ENCODE measurements at places on chromosomes 1 and 21.

GRCh38 chr1:184973272-184974055 lies 844 bp downstream of the NIBAN1 start:
- DNase-seq, result peak; percentile 33

DNA sequence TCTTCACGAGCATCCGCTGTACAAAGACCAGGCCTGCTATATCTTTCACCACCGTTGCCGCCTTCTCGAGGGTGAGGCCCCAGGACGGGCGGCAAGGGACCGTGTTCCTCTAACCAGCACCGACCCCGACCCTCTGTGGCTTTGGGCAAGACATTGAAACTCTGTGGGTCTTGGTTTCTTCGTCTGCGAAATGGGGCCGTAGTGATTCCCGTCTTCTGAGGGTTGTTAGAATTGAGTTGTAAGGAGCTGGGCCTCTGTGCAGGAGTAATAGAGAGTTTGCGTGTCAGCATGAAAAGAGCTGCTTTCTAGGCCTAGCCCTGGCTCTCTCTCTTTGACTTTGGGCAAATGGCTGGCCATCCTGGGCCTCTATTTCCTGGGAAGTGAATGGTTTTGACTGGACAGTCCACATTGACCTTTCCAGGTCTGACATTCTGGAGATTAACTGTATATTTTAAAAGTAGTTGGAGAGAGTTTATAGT lies 591 bp downstream of the MRPL37 start:
- DNase-seq, result no peak

- no peak for DNase-seq
Measured at GRCh38 chr1:63322114-63322943, at the start of gene FOXD3. Gene FOXD3 (plus strand): TSS chr1:63322567. CDS start chr1:63323059, 492 bp downstream.

- no peak for DNase-seq
Measured at GRCh38 chr1:230643908-230644307, 1.6 kb downstream of the COG2 start.

- no peak for DNase-seq
Measured at GRCh38 chr21:16742741-16743140, 770.1 kb upstream of the CXADR start.

DNA sequence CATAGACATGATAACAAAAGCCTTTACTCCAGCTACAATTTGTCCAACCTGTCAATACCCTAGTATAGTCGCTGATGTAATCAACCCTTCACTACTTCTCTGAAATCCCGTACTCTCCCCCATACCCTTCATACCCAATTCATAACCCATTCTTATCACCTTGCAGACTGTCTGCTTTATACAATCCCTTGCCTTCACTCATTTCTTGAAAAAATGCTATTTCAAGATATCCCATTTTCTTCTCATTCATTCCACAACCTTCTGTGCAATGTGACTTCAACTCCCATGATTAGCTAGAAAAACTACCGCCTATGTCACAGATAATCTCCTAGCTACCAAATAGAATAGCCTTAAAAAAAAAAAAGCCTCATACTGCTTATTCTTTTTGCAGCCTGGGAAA lies 49.5 kb downstream of the EPS15 start:
- DNase-seq, result no peak

DNA sequence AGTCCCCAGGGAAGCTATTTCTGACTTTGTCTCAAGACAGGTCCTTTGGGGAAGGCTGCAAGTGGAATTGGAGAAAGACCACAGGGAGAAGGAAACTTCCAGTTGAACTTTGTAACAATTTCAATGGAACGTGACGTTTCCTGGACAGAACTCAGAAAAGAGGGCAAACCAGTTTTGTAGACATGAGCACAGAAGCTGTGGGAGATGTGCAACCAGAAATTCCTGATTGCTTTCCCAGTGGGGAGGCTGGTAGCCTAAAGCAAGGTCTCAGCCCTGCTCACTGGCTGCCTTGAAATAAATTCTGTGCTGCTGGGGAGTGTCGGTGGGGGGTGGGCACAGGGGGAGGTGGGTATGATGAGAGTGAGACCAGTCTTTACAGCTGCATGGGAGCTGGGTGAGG lies 1206.7 kb upstream of the ADGRL2 start:
- no peak for DNase-seq

- no peak for DNase-seq
Measured at GRCh38 chr1:55868026-55868425, 652.9 kb upstream of the USP24 start.

DNA sequence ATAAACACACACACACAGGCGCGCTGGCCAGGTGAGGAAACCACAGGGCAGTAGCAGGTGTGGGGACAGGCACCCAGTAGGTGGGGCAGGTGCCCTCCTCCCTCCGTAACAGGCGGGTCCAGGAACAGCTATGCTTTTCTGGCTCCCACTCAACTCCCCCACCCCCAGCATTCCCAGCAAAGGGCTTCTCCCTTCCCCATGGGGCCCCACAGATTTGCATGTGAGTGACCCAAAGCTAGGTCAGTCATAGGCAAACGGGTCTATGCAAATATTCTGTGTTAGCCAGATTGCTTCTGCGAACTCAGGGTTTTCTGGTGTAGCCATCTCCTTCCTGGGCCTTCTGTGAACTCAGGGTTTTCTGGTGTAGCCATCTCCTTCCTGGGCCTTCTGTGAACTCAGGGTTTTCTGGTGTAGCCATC lies 114.2 kb downstream of the SIK1 start:
- DNase-seq, result no peak

GRCh38 chr1:11691928-11692711 lies 610 bp downstream of the DRAXIN start:
- no peak for DNase-seq

DNA sequence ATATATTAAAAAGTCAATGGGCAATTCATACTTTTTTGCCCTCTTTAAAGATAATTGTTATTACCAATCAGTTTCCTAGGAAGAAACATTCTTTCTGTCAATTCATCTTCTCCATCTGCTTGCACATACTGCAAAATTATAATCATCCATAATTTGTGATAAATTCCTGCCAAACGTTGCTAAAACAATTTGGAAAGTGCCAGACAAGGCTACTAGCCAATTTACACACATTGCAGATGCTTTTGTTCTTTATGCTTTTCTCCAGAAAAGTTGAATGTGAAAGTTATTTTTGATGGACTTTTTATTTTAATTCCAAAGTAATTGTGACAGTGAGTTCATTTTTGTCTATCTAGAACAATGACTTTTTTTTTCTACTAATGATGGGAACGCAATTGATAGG lies 992.8 kb upstream of the ADGRL2 start:
- no peak for DNase-seq

GRCh38 chr1:244964112-244964971 lies 100.0 kb upstream of the HNRNPU start:
- DNase-seq, result peak; percentile 2

GRCh38 chr1:2352897-2353550 lies 38.3 kb downstream of the MORN1 start:
- no peak for DNase-seq

DNA sequence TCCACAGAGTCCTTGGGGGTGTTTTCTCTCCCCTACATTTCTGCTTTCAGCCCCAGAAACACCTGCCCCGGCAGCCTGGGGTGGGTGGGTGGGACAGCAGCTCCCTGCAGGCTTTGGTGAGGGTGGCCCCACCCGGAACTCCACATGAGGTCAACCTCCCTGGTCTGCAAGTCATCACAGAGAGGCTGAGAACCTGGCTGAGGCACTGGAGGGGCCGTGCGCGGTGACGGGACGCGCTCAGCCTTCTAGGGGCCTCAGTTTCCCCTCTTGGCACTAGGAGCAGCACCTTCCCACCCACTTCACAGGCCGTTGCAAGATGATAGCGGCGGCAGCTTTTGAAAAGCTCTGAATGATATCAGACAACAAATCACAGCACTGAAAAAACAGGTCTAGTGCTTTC lies 37.7 kb upstream of the NID1 start:
- DNase-seq, result no peak

DNA sequence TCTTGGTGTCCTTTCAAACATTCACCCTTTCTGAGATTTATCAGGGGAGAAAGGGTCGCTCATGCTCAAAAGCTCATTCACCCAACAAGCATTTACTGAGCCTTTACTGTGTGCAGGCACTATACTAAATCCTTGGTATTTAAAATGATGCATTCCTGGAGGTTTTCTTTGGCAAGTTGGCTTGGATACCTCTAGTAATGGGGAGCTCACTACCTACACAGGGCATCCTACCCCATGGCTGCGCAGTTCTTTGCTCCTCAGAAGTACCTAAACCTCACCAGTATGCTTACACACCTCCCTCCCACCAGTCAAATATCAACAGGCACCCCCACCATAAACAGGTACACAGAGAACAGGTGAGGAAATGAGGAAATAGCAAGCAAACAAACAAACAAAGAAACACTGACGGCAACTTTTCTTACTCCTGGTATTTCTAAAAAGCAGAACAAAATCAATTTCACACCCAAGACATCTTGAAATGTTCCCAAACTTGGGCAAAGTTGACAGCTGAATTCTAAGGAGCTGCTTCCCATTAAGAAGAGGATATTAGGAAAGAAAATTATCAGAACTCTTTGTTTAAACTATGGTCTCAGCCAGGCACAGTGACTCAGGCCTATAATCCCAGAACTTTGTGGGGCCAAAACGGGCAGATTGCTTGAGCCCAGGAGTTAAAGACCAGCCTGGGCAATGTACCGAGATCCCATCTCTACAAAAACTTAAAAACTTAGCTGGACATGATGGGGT lies 104.8 kb downstream of the PSMG1 start:
- no peak for DNase-seq

- no peak for DNase-seq
Measured at GRCh38 chr1:48939042-48939441, 162.4 kb upstream of the BEND5 start.

DNA sequence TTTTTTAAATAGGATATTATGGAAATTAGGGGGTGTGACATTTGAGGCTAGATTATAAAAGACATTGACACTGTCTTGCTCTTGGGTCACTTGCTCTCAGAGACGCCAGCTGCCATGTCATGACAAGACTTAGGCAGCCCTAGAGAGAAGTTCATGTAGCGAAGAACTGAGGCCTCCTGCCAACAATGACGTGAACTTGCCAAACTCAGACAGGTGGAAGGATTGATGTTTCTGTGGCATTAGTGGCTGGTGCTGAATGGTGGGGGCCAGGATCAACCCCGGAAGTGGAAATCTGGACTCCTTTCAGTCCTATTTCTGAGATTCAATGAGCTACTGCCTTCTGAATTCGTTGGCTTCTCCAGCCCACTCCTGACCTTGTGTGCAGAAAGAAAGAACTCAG lies 14.7 kb downstream of the NCF2 start:
- no peak for DNase-seq

DNA sequence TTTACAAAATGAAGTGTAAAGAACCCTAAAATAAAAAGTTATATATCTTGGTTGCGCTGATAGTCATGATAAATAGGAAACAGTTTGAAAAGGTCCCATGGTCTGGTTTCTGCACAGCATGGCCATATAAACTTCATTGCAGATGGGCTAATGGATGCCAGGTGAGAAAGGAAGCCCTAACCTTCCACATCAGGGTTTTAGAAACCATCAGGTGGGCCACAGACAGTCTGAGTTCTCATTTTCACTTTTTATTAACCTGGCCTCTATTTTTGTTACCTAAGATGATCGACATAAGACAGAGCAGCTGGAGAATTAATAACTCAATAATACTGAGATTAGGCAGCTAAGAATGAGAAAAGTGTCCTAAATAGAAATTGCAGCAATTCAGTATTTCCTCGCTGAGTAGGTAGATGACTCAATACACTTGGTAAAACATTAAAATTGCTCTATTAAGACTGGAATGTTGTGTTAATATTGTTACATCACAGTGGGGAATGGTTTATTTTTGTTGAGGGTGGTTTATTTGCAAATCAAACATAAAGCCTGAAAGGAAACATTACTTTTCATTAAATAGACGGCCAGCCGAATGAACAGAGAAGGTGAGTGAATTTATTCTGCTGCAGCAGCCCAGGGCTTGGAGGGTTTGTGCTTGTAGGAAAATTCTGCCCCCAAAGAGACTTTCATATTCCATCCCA lies 21.1 kb downstream of the C1orf21 start:
- DNase-seq, result no peak

- DNase-seq, result no peak
Measured at GRCh38 chr1:17561561-17561985, 22.1 kb downstream of the ARHGEF10L start.

DNA sequence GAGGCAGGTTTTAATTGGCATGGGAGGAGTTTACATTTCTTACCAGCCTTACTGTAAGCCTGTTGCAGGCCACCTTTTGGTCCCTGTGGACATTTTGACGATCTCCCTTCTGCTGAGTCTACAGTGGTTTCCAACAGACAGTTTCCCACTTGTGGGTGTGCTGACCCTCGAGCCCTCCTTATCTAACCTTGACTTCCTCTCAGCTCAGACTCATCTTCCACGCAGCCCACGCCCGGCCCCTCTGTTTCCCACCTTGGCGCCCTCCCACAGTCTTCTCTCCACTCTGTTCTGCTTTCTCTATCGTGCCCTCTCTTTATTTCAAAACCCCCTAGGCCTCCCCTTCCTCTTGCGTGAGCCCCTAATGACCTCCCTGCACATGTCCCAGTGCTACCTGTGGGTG lies 6.1 kb upstream of the ARL8A start:
- DNase-seq, result no peak

GRCh38 chr1:17140279-17140678 lies 21.0 kb upstream of the PADI2 start:
- DNase-seq, result no peak

GRCh38 chr1:47635111-47635510 lies 197.3 kb downstream of the FOXD2 start:
- DNase-seq, result no peak

- no peak for DNase-seq
Measured at GRCh38 chr1:114660238-114660637, 9.6 kb downstream of the DENND2C start.

- no peak for DNase-seq
Measured at GRCh38 chr1:11324567-11325165, 51.7 kb downstream of the UBIAD1 start.

- DNase-seq, result no peak
Measured at GRCh38 chr21:46437511-46437910, 21.2 kb upstream of the DIP2A start.

- DNase-seq, result no peak
Measured at GRCh38 chr1:109047339-109047738, 5.4 kb upstream of the WDR47 start.

- no peak for DNase-seq
Measured at GRCh38 chr1:27253596-27253995, 19.2 kb downstream of the WDTC1 start.

GRCh38 chr1:182656842-182657397 lies 27.5 kb downstream of the RGS8 start:
- DNase-seq, result no peak

DNA sequence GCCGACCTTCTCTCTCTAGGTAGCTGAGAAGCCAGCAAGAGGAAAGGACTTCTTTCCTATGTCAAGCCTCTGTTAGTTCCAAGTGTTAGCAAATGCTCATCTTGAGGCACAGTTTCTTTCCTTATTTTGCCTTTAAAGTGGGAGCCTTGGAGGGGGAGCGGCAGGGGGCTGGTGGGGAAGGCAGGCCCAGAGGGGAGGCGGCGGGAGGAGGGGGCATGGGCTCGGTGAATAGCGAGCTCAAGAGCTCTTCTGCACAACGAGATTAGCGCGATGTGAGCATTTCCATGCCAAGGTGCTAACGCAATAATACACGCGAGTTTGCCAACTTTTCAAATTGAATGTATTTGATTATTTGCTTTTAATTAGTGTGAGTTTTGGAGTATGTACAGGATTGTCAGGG lies 372.6 kb downstream of the RPS6KC1 start:
- no peak for DNase-seq

- no peak for DNase-seq
Measured at GRCh38 chr1:58854576-58854975, 70.7 kb upstream of the JUN start.

- DNase-seq, result no peak
Measured at GRCh38 chr1:16218014-16218673, 5.7 kb upstream of the ARHGEF19 start.

- no peak for DNase-seq
Measured at GRCh38 chr1:236041631-236042618, 23.0 kb downstream of the NID1 start.

- DNase-seq, result no peak
Measured at GRCh38 chr1:93869653-93870052, 9.4 kb downstream of the DNTTIP2 start.
